ENCODE measurements at places on chromosomes 1 and 21.

GRCh38 chr21:21688889-21689288 lies 690.7 kb downstream of the NCAM2 start:
- peak; percentile 71 for DNase-seq

GRCh38 chr1:55848906-55849305 lies 633.7 kb upstream of the USP24 start:
- no peak for DNase-seq

DNA sequence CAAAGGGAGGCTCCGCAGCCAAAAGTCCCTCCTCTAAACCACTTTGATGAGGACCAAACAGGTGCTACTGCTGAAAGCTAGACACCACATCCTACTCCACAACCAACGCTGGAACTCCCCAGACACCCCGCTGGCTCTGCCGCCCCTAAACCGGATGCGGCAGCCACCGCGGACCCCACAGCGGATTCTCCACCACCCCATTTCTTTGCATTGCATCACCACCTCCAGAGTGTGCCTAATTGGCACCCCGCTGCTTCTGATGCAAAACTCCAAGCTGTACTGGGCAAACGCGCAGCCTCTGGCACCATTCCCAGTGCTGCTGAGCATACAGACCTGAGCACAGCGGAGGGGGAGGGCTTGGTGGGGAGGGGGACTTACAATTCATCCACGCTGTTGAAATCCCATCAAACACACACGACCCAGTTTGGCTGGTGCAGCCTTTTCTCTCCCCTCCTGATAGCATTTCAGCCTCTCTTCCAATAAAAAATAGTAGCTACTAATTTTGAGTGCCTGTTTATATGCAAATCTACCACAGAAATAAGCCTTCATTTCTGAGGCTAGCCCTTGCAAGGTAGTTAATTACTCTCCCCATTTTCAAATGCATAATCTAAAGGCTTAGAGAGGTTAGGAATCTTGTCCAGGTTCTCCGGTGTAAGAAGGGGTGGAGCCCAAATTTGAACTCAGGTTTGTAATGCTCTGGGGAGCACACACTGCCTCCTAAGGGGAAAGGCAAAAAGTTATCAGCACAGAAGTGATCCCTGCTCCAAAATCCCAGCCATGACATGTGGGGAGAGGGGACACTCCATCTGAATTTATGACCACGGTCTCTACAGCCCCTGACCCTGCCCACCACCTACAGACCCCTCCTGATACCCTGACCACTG lies 12.2 kb upstream of the RGS16 start:
- DNase-seq, result peak; percentile 74

DNA sequence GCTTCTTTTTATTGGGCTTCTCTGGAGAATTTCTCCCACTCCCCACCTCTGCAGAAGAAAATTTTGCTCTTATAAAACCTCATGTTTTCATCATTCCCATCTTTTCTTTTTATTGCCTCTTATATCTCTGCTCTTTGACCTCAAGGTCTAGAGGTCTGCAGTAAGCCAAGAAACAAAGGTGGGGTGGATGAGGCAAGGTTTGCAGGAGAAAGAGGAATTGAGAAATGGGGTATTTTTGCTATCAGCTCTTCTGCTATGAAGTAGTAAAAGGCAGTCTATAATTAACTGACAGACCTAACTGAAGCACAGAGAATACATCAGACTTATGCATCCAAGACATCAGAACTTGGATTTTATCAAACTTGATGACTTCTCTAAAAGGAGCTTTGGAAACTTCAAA lies 22.9 kb downstream of the SYT11 start:
- DNase-seq, result no peak

GRCh38 chr1:233790662-233791371 lies 113.7 kb upstream of the SLC35F3 start:
- DNase-seq, result peak; percentile 77

GRCh38 chr1:223742856-223743517 lies 30.6 kb downstream of the CAPN2 start:
- no peak for DNase-seq

DNA sequence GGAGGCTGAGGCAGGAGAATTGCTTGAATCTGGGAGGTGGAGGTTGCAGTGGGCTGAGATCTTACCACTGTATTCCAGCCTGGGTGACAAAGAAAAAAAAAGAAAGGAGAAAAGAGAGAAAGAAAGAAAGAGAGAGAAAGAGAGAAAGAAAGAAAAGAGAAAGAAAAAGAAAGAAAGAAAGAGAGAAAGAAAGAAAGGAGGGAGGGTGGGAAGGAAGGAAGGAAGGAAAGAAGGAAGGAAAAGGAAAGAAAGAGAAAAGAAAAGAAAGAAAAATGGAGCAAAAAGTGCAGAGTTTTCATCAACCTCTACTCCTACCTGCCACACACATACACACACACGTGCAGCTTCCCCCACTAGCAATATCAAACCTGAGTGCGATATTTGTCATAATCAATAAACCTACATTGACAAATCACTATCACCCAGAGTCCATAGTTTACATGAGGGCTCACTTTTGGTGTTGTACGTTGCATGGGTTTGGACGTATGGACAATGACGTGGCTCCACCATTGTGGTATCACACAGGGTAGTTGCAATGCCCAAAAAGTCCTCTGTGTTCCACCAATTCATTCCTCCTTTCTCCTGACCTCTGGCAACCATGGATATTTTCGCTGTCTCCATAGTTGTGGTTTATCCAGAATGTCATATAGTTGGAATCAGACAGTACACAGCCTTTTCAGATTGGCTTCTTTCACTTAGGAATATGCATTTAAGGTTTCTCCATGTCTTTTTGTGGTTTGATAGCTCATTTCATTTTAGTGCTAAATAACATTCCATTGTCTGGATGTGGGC lies 36.5 kb downstream of the EVA1C start:
- DNase-seq, result no peak

- peak; percentile 66 for DNase-seq
Measured at GRCh38 chr1:147541672-147542568, 619 bp downstream of the BCL9 start.

GRCh38 chr1:119773711-119774241 lies 5.1 kb upstream of the HMGCS2 start:
- DNase-seq, result no peak

- peak; percentile 54 for DNase-seq
Measured at GRCh38 chr1:78003882-78004718, 639 bp upstream of the DNAJB4 start.

DNA sequence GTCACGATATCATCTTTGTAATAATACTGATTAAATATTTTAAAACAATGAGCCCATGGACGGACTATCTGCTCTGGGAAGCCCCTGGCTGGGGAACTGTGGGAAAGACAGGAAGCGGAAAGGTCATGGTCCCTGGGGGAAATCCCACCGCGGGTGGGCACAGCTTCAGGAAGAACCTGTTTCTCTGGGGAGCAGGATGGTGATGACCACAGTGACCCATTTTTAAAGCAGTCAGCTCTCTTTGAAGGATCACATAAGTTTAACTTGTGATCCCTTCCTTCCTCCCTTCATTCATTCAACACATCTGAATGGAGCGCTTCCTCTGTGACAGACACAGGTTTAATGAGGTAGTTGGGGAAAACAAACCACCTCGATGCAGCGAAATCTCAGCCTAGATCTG lies 73.0 kb downstream of the DHRS3 start:
- no peak for DNase-seq

DNA sequence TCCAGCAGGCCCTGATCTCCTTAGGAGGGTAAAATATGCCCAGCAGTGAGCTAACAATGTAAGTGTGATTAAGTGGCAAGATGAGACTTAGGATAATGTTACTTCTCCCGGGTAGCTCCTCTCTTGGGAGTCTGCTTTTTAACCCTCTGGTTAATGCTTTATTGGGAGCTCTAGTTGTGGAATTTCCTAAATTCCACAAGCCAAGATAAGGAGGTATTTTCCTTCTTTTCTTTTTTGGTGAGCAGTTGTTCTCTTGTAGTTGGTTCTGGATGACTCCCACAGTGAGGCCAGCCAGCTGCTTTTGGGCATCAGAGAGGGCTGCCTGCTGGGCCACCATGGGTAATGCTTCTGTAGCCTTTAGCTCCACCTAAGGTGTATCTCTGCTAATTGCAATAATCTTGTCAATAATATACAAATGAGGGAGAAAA lies 19.3 kb downstream of the C1orf52 start:
- DNase-seq, result peak; percentile 65

DNA sequence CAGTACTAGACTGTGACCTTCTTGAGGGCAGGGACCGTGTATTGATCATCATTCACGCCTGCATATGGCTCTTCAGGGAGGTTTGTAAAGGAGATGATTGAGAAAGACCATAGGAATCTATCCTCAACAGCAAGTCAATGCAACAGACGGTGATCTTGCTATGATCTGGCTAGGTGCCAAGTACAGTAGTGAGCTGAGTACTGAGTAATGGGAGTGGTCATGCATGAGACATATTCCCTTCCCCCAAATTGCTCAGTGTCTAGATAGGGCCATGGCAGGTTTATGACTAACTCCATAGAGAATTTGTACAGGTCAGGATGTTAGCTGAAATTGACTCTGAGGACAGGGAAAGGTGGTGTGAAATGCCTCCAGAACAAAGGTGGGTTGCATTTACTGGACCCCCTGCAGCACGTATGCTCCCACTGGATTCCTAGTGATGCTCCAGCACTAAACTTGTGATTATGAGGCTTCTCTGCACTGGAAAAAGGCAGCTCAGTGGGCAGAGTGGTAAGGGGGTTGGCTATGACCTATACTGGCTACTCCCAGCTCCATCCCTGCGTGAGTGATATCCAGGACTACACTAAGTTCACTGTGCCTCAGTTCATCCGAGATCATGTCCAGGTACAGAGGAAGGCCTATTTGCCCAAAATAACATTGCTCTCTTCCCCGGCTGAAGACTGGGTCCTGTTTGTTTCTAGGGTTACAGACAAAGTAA lies 37.2 kb downstream of the KCNJ6 start:
- DNase-seq, result no peak

DNA sequence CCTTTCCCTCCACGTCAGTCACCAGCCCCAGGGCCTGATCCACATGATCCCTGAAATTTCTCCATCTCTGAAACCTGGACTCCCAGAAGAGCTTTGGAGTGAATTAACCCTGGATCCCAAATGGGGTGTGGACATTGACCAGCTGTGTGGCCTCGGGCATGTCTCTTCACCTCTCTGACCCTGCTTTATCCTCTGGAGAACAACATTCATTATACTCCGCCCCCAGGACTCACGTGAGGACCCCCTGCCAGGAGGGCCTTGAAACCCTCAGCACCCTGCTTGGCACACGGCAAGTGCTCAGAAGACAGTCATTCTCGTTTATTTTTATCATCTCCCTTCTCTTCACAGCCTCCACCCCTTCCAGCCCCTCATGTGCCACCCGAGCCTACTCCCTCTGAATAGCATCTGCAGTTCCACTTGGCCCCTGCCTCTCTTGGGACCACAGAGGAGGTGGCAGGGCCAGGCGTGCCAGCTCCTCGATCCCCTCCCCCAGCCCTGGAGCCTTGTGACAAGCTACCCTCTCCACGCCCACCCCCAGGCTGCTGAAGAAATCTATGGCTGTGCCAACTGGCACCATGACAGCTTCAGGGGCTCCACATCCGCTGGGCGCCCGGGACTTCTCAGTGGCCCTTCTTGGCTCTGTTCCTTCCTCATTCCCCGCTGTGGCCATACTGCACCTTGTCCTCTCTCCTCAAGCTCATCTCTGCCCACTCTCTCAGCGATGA lies 18.0 kb downstream of the ADGRB2 start:
- peak; percentile 50 for DNase-seq

DNA sequence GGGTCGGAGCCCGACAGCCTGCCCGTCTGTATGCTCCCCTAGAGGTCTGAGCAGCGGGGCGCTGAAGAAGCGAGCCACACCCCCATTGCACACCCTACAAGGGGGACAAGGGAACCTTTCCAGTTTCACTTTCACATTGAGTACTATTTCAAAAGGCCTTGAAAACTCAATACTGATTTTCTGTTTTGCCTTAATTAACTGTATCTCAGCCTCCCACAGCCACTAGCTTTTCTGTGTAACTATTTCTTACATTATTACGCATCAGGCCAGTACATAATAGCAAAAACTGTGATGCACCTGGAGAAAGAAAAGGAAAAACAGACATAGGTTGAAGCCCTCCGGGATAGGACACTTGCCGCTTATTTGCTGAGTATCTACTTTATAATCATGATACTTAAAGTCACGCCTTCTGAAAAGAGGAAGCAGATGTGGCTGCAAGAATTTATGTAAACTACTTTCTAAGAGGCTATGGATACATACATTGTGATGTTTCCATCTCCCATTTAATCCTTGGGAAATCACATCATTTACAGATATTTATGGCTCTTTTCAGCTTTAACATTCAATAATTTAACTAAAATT lies 1719.5 kb downstream of the MRPL39 start:
- no peak for DNase-seq

DNA sequence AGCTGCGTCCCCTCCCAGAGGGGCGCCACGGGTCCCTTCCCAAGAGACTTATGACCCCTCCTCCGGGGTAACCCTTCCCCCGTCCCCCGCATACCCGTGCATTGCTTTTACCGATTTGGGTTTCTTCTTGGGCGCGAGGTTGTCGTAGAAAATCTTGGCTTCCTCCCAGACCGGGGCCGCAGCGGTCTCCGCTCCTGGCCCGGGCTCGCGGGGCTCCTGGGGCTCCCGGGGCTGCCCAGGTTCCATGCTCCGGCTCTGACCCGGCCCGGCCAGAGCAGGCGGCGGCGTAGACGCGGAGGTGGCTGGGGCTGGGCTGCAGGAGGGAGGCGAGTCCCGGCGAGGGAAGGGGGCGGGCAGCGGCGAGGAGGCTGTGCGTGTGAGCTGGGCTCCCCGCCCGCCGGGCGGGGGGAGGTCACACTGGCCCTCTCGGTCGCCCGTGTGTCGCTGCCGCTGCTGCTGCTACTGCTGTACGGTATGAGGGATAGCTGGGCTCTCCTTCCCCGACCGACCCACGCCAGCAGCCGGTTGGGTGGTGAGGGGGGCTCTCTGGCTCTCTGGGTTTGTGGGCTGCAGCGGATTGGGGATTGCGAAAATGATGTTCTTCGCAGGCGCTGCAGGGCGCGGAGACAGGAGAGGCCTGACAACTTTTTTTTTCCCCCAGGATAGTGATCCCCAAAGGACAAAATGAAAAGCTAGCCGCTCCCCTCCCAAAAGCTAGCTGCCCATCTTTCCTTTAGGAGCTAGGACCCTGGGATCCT lies at the start of gene NT5C1A:
NT5C1A (minus strand) TSS at position 315 of the 758 bp plus-strand sequence; CDS start at position 246, 69 bp downstream.
- DNase-seq, result peak; percentile 63

GRCh38 chr1:226714148-226714547 lies 24.9 kb downstream of the ITPKB start:
- no peak for DNase-seq

DNA sequence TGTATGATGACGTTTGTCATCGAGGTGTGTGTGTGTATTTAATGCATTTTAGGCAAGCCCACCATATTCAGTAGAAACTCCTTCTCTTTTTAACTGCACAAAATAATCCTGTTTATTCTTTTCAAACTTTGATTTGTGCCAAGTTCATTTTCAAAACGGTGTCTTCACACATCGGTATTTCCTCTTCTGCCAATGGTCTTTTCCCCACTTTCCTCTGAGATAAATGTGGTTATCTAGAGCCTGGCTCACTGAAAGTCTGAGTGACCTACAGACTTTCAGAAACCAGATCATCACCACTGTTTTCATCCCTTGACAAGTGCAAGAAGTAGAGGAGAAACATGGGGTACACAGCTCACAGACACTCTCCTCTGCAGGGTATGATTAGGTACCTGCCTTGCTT lies 69.4 kb downstream of the GPATCH2 start:
- no peak for DNase-seq

All from D341Med (cell line).